ENCODE measurements at places on chromosomes 2 and 18. TPM values are rescaled to one million over a fixed set of nuclear protein-coding genes. Genes with fewer than 3 reads are reported as not detected.

DSEL gene
- 0.39 TPM for total RNA-seq

DUSP19 gene
- 0.78 TPM for total RNA-seq

COL6A3 gene
- 0.14 TPM for total RNA-seq

LRRC30 gene
- not detected for total RNA-seq

DCDC2C gene
- total RNA-seq, result not detected
